NCI-H1436 treated with DMSO at 0.1 percent for 48 hours (cell line): ENCODE measurements at places on chromosomes 16 and 17.

DNA sequence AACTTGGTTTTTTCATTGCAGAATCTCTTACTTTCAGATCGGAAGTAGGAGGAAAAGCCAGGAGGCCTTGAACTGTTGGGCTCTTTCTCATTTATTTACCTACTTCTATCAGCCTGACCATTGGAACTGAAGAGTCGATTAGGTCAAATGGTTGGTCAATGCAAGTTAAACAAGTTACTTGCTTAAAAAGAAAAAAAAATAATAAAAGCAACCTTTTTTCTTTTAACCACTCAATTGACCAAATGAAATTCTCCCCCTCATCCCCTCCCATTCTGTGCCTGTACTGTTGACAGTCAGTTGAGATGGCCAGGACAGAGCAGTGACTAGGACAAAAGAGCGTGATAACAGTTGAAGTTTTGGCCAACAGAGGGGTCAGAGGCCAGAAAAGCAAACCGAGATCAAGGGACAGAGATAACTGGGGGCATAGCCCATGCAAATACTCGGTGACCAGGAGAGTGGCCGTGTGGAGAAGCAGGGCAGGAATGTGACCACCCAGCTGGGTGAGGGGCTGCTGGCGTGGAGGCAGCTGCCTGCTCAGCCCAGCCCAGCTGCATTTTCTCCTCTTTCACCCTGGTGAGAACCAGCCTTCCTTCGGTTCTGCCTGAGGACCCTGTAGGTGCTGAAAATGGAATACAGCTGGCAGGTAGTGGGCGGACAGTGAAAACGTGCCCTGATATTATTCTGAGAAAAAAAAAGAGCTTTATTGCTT is 72.2 kb downstream of the HS3ST3B1 start:
- DNase-seq = no peak

DNA sequence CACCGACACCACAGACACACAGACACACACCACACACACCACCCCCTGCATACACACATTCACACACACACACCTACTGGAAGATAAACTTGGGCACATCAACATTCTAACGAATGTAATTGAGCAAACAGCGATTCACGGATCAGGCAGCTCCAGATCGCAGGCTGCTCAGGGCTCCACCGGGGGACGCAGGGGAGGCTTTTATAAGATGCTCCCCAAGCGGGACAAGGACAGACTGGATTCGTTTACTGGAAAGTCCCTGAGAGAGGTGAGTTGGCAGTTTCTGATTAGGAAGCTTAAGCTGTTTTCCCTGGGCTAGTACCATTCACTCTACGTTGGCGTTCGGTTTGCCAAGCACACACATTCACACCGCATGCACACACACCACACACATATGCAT is 281.3 kb downstream of the IRF8 start:
- DNase-seq = no peak

DNA sequence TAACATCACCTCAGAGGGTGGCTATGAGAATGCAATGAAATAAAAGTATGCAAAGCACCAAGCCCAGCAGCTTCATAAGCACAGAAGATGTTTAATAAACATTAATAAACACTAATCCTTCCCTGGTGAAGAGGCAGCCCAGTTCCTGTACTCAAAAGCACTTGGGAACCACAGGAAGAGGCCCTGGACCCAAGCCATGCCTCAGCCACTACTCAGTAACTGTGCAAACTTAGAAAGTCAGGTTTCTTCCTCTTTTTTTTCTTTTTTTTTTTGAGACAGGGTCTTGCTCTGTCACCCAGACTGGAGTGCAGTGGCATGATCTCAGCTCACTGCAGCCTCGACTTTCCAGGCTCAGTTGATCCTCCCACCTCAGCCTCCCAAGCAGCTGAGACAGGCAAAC is 5.3 kb downstream of the ARHGAP17 start:
- DNase-seq = no peak

DNA sequence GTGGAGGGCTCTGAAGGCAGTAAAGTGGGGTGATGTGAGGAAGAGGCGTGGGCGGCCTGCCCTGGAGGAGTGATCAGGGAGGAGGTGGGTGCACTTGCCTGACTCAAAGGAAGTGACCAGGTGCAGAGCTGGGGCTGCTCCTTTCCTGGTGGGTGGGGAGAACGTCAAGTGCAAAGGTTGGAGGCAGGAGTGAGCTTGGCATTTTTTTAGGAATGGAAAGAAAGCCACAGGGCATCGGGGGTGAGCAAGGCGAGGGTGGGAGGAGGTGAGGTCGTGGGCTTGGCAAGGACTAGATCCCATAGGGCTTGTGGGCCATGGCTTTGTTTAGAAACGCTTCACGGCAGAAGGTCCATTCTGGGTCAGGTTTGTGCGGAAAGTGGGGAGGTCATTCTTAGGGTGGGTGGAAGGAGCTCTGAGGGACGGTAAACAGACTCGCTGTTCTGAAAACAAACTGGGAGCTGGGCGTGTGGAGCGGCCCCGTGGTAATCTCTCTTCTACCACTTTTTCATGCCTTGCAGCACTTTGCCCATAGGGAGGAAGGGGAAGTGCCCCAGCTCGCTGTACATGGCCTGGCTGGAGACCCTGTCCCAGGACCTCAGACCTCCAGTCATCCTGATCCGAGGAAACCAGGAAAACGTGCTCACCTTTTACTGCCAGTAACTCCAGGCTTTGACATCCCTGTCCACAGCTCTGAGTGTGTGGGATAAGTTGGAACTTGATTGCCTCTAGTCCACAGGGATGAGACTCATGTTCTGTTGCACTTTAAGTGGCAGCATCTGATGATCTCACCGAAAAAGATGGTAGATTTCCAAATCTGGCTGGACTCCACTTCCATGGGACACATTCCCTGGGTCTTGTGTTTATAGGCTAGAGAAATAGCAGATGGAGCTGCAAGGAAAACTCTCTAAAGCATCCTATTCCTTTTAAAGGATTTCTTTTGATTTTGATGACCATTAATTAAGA is 18.9 kb upstream of the HERPUD1 start:
- DNase-seq = no peak

DNA sequence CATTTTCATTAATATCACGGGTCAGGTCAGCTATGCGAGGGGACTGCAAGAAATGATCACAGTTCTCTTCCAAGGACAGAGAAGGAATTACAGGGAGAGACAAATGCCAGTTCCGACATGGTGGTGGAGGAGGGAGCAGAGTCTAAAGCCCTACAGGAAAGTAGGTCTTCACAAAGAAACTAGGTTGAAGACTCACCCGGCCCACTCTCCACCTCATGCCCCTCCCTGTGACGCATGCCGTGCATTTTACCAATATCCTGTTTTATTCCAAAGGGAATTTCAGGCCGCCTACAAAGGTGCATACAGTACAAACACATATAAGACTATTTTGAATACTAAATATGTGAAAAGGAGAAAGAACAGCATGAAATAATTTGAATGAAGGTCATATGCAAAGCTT is 56.8 kb downstream of the CDH11 start:
- DNase-seq = no peak

GRCh38 chr16:17483351-17483750 is 12.6 kb upstream of the XYLT1 start:
- no peak for DNase-seq

DNA sequence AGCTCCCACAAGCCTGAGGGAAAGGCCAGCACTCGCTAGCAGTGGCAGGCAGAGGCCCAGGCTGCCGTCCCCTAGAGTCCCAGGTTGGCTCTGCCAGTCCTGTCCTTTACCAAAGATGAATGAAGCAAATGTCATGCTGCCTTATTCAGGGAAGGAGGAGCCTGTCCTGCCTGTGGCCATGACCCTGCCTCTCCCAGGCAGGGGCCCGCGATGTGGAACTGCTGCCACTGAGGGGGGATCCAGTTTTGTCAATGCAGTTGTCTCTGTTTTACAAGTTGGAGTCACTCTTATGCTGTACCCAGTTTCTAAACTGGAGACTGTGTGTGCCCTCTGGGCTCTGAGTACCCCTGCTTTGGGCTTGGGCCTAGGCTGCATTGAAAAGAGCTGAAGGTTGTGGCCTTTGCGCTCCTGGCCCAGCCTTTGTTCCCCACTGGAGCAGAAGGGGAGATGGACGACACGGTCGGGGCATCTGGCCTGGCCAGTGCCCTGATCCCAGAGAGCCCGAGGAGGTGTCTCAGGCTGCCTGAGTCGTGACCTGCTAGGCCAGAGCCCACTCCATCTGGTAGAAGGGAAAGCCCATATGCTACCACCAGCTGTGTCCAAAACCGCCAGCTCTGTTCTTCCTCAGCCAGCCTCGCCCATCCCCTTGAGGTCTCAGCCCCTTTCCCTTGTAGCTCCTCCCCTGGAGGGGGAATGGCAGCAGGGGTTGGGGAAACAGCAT is 5.5 kb downstream of the LIMD2 start:
- DNase-seq = no peak

- DNase-seq = no peak
These were observed 84.3 kb downstream of the KSR1 start for GRCh38 chr17:27540318-27541101.

DNA sequence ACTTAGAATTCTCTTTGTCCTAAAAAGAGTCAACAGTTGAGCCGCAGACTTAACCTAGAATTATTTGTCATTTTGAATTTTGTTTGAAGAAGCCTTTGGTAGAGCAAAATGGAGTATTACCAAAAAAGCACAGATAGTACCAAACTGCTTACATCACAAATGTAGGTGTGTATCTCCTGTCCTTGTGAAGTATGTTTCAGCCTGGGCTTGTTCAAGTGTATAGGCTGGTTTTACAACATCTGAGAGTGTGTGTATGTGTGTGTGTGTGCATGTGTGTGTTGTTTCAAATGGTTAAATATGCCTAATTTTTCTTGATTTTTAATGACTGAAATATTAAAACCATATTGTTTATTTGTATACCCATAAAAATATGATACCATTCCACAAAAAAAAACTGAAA is 188.7 kb upstream of the AXIN2 start:
- no peak for DNase-seq

GRCh38 chr16:89257757-89258465 is 40.4 kb downstream of the ZNF778 start:
- DNase-seq = no peak

GRCh38 chr17:2937331-2938003 is 125.9 kb downstream of the OR1D5 start:
- no peak for DNase-seq

- no peak for DNase-seq
These were observed 117.9 kb downstream of the CYLD start for GRCh38 chr16:50859628-50860360.

DNA sequence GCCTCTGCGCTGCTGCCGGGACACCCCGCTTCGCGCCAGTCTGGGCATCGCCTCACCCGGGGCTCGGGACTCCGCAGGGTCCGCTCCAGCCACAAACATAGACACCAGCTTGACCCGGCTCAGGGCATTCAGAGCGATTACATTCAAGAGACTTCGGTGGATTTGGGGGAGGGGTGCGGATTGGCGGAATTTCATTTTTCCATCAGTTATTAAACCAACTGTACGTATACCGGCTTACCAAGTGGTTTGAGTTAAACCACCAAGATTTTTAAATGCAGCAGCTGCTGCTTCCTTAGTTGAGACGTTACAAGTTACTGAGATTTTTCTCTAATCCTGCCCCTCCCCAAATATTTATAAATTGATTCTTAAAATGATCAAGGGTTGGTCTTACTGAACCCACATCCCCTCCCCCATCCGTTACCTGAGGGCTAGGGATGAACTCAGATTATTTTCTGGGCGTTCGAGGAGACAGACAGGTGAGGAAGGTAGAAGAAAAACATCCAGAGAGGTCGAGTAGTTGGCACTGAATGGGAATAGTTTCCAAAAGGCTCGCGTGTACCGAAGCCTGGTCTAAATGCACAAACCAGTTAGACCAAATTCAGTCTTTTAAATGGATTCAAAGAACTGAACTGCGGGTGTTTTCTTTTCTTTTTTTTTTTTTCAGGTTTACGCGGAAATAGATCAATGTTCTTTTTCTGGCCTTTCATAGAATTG is 1.5 kb downstream of the CRHR1 start:
- DNase-seq = no peak

DNA sequence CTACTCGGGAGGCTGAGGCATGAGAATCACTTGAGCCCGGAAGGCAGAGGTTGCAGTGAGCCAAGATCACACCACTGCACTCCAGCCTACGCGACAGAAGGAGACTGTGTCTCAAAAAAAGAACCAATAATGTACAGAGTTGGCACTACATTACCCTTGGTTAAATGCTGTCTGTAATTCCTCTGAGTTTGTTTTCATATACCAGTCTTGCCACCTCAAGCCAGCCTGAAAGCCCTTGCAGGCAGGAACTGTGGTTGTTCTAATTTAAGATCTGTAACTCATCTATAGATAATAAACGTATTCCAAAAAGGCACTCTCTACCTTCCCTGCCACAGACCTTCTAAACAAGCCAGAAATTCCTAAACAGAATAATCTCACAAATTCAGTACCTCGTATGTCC is 4.3 kb upstream of the KANSL1 start:
- no peak for DNase-seq

GRCh38 chr17:8158267-8159031 is 4.3 kb downstream of the VAMP2 start:
- peak; percentile 17 for DNase-seq

GRCh38 chr17:41016578-41017215 is 7.8 kb upstream of the KRTAP3-1 start:
- DNase-seq = no peak

GRCh38 chr16:78988361-78988969 is 612.1 kb downstream of the MAF start:
- no peak for DNase-seq

DNA sequence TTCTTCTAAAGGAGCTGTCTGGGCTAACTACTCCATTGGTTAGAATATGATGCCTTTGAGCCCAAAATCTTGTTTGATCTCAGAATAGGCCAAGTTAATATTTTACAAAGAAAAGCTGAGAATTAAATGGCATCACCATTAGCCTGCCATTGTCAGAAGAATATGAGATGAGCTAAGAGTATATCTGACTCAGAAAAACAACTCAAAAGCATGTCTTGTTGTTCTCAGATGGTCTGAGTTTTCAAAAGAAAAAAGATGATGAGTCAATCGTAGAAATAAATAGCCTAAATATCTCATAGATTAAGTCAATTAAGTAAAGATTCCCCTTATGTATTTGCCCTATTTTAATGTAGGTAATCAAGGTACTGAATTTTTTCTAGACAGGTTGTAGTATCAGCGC is 197.1 kb upstream of the TBX2 start:
- no peak for DNase-seq

DNA sequence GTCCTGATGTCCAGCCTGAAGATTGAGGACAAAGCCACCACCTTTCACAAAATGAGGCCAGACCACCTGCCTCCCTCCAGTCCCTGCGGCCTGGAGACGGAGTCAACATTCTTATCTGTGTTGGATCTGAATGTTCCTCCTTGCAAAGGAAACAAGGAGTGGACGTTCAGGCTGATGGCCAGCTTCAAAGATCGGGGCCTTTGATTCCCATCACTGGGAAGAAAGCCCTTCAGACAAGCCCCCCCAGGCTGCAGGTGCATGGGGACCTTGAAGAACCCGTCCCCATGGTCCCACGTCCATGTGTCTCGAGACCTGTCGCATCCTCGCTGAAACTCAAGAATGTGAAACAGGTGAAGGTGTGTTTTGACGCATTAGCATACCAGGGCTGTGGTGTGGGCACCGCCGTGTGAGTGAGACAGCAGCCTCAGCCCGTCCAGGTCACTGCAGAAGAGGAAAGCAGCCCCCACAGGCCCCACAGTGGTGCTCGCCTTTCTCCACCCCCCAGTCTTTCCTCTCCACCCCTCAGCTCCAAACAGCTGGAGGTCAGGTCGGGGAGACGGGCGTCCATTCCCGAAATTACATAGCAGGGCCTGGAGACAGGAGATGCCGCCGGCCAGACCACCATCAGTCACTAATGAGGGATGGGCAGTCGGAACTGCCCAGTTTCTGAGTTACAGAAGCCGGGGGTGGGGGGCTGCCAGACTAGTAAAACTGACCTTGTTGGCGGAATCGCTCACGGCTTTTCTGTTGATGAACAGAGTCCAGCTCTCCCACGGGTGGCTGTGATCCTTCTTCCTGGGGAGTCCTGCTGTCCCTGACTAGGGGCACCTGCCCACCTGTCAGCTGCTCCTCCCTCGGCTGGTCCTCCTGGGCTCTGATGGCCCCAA is 877 bp upstream of the CSNK1D start:
- DNase-seq = no peak
